ENCODE measurements at places on chromosomes 6 and 20. TPM values are rescaled to one million over a fixed set of nuclear protein-coding genes. Genes with fewer than 3 reads are reported as not detected.

FABP7 gene
- total RNA-seq: not detected

GSTA2 gene
- not detected for total RNA-seq

HLA-DRB5 gene
- total RNA-seq: 12.7 TPM

DYNLT1 gene
- total RNA-seq: 133 TPM

OR12D3 gene
- total RNA-seq: not detected

DNA sequence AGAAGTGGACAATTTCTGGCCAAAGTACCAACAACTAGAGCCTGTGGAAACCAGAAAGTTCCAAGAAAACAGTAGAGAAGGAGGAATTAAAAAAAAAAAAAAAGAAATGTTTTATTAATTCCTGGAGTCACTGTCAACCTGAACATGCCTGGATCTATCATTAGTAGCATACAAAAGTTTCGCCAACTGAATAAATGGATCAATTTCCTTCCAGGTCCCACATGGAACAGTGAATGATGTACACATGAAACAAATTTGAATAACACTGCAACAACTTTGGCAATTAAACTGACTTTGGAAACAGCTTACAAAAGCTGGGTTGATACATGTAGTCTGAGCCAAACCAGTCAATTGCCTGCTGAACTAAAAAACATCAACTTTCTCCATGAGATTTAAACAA is 90.0 kb upstream of the HMGCLL1 start:
- DNase-seq: no peak

GRCh38 chr20:872855-873520 is 39.5 kb downstream of the FAM110A start:
- no peak for DNase-seq

DNA sequence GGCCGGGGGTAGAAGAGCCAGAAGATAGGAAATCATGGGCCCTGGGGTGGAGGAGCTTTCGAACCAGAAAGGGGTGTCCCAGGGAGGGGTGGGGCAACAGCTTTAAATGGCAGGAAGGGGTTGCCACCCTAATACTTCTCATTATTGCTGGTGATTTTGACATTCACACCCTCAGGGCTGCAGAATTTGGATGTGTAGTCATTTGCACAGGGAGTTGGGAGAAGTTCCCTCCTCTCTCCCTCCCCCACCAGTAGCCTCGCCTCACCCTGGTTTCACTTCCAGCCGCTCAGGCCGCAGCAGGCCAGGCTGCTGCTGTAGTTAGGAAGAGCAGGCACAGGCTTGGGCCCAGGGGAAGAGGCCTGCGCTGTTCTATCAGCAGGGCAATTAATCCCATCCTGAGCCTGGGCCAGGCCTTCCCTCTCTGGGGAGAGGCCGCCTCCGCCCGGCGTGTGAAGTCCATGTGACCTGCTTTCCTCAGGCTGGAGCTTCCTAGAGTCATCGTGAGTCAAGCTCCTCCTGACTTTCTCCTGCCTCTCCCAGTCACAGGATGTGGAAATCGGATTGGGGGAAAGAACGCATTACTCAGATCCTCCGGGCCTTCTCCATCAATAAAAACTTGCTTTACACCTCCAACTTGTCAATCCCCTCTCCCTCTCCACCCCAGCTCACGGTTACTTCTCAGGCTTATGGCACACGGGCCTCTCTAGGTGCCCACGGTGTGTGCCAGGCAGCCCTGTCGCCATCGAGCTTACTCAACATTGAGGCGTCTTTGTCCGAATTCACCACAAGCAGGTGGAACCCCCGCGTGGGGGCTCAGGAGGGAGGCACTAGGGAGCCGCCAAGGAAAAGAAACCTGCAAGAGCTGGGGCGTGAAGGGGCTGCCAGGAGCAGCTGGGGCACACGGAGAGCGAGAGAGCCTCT is 7.8 kb downstream of the ADTRP start:
- no peak for DNase-seq

DNA sequence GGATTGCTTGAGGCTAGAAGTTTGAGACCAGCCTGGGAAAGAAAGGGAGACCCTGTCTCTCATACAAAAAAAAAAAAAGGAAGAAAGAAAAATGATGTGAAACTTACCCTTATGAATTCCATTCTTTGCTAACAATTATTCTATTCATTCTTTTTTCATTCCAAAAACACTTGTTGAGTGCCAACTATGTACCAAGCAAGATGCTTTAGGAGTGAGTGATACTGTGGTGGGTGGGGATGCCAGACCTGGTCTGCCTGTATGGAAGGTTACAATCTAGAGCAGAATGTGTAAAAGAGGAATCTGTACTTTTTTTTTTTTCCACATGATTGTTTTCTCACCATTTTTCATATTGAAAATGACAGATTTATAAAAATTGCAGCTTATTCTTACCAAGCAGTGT is 73.8 kb upstream of the TULP1 start:
- DNase-seq: no peak

DNA sequence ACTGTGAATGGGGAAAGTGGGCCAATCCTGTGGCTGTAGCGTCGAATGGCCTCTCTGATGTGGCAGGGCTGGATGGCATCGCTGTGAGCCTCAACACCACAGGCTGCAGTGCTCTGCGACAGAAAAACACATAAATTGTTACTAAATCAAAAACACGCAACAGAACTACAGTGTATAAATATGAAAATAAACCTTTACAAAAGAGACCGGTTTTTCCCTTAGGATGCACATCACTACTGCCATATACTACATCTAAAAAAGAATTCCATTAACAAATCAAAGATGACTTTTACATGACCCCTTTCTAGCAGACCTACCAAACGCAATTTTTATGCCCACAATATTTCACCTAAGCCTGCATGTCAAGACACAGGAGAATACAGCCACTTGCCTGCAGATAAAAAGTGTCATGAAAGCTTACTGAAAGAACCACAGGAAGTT is 395.5 kb upstream of the RUNX2 start:
- peak; percentile 50 for DNase-seq

ZFP57 gene
- total RNA-seq: not detected

DNA sequence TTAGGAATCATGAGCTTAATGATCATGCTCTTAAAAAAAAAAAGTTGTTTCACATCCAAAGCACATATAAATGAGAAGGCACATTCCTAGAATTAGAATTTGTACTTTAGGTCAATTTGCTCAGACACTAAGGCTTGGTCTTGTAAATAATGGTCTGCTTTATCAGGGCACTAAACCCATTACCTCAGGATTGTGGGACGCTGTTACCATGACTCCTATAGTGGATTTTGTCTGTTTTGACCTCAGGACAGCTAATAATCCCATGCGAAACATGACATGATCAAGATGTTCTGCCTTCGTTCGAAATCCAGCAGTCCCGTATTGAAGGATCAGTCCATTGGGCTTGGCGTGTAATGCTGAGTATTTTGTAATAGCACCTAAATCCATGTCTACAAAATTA is 2.4 kb downstream of the PGM3 start:
- DNase-seq: no peak

DNA sequence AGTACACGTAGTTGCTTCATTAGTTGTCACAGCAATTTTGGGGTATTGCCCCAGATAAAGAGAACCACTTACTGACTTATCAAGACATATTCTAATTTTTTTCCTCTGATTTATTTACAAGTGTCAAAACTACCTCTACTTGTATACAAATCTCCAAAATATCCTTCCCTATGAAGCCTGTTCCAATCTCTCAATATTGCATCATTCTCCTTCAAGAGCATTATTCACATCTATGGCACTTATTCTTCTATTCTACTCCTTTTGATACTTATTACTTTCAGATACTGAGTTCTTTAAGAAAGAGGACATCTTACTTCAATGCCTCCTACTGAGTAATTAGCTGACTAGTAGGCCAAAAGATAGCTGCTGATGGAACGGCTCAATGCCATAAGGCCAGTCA is 105.2 kb downstream of the SMLR1 start:
- no peak for DNase-seq

DNA sequence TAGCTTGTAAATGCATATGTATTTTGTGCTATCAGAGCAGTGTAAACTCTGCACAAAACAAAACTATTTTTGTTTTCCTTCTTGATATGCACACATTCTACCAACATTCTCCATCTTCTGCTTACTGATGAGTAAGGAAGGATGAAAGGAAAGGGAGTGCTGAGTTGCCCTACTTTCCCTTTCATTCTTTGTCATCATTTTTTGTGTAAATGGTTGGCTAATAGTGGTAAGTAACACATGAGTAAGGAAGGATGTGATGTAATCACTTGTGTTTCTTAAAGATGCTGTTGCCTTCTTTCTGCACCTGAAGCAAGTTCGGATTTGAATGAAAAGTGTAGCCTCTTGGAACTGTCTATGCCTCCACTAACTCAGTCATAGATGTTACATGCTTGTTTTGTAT is 4.6 kb upstream of the REV3L start:
- DNase-seq: no peak

DNA sequence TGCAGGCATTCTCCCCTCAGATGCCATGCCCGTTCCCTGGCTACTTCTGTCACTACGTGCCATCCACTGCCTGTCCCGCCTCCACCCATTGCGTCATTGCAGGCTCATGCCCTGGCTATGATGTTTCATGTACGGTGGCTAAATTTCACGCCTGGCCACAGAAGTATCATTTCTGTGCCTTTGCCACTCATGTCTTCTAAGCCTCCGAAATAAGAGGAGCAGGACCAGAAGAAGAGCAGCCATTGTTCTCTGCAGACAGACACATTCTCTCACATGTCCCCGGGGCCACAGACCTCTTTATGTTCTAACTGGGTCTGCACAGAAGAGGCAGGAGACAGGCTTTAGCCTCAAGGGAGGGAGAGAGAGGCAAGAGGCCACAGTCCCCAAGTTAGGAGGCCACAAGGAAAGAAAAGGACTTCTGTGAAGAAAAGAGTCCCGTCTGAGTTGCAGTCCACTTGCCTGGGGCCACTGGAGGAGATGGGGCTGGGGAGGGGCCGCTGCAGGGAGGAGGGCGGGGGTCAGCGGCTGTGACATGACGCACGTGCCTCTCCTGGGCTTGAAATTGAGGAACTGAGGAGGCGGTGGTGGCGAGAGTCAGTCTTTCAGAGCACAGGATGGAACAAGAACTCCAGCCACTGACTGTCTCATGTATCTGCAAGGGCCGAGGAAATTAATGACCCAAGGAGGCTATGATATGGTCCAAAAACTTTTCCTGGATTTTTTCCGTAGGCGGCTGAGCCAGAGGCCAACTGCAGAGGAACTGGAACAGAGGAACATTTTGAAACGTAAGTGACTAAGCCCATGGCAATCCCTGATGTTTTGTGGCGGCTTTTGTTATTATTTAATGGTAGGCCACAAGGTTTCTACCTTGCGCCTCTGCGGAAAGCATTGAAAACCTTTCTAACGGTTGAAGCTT is 55.9 kb downstream of the TBC1D7 start:
- DNase-seq: no peak

DNA sequence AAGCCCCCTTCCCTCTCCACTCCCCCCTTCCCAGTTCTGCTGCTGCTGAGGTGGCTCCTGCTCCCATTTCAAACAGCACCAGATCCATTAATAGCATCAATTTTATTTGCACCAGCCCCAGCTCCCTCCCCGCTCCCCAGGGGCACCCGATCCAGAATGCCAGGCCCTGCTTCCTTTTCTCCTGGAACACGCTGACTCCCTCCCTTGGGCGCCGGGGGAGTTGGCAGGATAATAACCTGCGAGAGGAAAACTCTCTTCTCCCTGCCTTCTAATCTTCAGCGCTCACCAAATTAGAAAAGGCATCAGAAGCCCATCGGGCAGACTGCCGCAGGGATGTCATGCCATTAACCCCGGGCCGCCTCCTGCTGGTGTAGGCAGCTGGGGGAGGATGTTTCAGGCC is 77.8 kb downstream of the NCR2 start:
- DNase-seq: no peak

DNA sequence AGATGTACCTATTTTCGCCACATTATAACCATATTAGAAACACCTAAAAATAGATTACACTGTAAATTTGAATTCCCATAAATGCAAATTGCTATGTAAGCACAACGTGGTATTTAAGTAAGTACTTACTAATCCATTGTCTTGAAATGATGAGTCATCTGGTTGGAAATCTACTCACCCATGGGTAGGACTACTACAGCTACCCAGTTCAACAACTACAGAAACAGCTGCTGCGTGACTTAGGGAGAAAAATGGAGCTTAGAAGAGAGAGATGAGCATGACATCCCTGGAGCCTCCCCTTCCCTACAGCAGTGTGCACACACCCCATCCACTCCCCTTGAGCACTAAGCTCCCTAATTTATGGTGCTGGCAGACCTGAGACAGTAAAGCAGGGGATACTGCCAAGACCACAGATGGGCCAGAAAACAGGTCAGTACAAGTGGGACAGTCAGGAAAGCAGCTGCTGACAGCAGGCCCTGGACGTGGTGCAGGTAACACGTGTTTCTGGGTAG is 26.9 kb downstream of the RRAGD start:
- DNase-seq: no peak

DNA sequence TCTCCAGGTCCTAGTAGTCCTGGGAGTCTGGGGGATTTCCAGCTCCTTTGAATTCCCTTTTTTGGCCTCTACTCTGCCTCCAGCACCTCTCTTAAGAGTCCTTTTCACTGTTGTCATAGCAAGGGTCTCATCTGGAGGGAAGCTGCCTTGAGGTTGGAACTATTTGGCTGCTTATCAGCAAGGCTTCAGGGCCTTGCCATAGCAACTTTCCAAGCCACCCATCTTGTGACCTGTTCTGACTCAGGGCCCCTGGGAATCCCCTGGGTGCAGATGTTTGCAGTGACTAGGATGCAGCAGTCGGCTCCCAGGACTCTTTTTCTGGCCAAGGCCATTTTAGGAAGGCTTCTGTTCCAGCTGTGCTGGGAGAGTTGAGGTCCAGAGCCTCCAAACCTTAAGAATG is 12.4 kb downstream of the PKIG start:
- no peak for DNase-seq

GRCh38 chr20:46810448-46811223 is 84.0 kb upstream of the EYA2 start:
- DNase-seq: no peak

DNA sequence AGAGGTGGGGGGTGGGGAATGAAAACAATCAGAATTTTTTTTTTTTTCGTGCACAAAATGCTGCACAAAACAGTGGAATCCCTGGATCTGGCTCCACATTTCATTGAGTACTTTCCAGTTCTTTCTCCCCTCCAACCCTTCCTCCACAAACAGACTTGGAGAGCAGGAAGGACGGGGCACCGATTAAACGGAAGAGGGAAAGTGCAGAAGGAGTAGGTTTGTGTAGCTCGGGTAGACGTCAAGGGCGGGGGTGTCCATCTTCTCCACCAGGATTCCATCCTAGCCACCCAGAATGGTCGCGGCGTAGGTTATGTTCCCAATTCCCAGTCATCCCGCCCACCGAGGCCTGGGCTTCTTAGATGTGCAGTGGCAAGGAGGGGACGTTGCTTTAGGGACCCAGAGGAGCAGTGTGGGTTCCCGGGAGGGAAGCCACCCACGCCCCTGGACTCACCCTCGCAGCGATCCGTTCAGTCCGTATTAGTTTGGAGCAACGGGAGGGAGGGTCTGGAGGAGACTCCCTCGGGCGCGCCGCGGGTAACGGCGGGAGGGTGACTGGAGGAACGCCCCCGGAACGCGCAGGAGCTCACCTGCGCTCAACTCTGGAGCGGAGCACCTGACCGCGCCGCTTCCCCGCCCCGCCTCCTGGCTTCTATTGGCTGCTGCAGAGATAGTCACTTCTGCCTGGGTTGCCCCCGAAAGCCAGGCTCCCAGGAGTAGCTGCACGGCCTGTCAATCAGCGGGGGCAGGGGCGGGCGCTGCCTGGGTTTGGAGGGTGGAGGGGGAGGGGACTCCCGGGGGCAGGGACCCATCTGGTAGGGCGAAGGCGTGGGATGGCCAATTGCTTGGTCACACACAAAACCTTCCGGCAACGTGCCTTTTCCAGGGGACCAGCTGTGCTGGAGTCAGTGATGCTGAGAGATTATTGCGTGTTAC is at the start of gene ENPP5:
TSS of gene ENPP5 (minus strand) at position 624 of the 933 bp plus-strand sequence. CDS start 2,718 bp downstream, outside the sequence.
- DNase-seq: peak; percentile 33

IPCEF1 gene
- total RNA-seq: 13.8 TPM
